Stimulated activated CD4-positive, alpha-beta T cell treated with anti-CD3 and anti-CD28 coated beads, Interleukin-12 subunit alpha, Interleukin-12 subunit beta, amount 100 ng/mL, for 48 hours (primary cell): ENCODE measurements at places on chromosomes 12 and 14.

- no peak for DNase-seq
Measured at GRCh38 chr14:87999277-87999676, 5.7 kb upstream of the GPR65 start.

GRCh38 chr14:73935666-73936065 is 14.2 kb downstream of the FAM161B start:
- DNase-seq, result no peak

DNA sequence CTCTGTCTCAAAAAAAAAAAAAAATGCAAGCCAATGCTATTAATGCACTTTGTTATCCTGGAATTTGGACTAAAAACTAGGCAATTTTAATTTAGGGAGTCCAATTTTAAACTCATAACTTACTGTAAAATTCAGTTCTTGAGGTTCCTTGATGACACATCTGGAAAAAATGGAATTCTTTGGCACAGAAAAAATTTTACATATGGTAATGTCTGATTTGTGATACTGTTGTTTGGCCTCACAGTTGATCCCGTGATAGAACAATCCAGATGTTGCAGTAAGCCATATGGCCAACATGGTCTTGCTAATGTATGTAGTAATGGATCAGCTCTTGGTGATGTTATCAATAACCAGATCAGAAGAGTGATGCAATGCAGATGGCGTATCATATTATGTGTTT is 1089.8 kb downstream of the FLRT2 start:
- DNase-seq, result no peak

DNA sequence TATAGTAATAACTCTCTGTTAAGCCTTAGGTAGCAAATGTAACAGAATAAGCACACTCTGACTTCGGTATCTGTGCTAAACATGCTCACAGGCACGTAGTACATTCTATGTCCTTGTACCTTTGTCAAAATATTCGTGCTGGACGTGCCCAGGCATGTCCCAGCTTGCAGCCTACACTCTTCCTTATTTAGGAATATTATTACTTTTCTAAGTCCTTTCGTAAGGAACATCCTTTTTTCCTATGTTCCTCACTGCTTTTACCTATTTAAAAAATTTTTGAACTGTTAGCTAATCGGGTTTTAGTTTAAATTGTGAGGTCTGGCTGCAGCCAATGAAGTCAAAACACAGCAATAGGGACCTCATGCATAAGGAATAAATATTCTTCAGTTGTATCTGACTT is 24.1 kb upstream of the UBC start:
- DNase-seq, result no peak

GRCh38 chr12:110677206-110677911 is 11.6 kb downstream of the HVCN1 start:
- no peak for DNase-seq

- no peak for DNase-seq
Measured at GRCh38 chr14:74301594-74302151, 1.1 kb downstream of the ABCD4 start.

- no peak for DNase-seq
Measured at GRCh38 chr12:100473716-100474150, at the start of gene NR1H4. TSS of gene NR1H4 (plus strand) at chr12:100473866. CDS start at chr12:100493324, 19,458 bp downstream.

DNA sequence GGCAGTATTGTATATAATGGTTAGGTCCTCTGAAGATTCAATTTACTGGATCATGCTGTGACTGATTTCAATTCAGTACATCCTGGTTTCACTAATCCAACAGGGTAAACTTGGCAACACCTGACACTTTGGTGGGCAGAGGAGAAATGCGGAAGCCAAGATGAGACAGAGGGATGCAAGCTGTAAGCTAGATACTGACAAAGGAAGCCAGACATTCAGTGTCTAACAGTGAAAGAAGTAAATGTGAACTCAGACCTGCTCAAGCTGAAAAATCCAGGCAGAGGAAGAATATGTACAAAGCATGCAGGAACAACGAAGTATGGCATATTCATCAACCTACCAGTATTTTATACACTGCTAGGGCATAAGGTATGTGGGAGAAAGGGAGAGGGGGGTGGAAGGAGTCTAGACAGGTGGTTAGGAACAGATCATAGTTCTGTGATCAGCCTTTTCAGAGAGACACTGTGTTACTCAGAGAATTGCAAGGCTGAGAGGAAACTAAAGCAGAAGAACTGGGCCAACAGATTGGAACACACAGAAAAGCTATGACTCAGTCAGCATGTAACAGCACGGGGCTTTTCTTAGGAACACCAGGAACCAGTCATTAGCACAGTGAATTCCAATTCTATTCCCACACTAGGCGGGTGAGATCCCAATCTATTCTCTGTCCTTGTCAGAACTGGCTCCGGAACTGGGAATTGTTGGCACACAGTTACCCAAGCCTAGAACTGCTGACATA is 40.3 kb downstream of the NELL2 start:
- no peak for DNase-seq

GRCh38 chr12:67161322-67161918 is 107.7 kb upstream of the CAND1 start:
- DNase-seq, result peak; percentile 25

DNA sequence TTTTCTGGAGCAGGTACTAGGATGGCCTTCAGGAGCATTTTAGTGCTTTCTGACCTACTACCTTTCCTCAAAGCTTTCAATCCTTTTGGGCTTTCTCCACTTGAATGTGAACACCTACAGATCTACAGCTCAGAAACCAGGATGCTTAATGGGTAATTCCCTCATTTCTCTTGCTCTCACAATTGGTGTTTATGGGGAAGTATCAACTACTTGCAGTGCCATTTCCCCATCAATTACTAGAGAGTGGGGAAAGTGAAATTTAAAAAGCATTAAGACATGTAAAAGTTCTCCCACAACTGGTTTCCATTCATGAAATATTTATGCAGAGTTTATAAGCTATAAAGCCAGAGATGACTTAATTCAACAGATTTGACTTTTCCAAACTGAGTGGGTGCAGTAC is 2.1 kb upstream of the YY1 start:
- no peak for DNase-seq

DNA sequence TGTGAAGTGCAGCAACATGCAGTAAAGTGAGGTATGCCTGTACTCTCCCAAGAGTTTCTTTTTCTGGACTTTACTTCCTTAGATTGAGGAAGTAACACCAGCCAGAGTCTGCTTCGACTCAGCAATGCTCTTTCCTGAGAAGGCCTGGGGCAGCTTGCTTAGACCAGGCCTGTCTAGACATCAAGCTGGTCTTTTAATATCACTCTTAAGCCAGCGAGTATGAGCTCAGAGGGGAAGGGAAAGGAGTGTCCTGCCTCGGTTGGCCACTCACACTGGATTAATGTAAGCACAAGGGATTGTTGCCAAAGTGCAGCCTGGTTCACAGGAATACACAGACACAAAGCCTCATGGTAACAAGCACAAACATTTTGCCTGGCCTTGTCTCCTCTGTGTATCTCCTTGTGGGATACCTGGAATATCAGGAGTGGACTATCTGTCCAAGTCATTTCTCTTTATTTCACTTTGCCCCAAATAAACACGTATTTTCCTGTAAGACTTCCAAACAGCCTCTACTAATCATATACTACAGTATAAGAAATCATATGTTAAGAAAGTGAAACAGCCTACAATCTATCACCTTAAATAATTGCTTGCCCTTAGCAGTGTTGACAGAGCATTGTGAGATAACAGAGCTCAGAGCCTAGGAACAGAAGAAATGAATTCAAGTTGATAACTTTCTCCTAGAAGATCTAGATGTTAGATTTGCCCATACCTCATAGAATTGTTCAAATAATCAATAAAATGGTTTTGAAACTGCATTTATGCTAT is 121.2 kb upstream of the DAAM1 start:
- no peak for DNase-seq

DNA sequence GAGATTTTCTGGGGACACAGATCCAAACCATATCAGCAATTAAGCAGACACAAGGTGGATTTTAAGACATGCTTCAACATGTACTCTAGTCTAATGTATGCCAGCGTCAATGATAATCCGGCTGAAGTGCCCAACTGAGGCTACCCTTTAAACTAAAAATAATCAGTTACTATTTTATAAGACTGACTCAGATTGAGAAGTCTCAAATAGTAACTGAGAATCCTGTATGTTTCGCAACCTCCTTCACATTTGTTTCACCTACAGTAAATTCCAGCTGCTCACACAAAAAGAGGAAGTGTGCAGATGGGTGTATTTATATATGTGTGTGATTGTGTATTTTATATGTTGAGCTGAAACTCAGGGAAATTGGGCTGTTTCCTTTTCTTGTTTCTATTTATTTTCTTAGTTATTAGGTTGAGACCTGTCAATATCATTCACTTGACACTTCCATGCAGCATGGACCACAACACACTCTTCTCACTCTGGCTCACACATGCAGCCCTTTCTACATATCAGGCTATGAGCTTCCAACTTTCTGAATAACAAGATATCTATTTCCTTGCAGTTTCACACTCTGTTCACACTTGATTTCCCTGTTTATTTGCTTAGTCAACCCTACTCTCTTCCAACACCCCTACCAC is 1224.9 kb upstream of the TMEM132C start:
- DNase-seq, result no peak

- peak; percentile 17 for DNase-seq
Measured at GRCh38 chr12:49903700-49904423, at the start of gene FAIM2. TSS of gene FAIM2 (minus strand) at chr12:49903900. CDS start at chr12:49903792, 108 bp downstream.

DNA sequence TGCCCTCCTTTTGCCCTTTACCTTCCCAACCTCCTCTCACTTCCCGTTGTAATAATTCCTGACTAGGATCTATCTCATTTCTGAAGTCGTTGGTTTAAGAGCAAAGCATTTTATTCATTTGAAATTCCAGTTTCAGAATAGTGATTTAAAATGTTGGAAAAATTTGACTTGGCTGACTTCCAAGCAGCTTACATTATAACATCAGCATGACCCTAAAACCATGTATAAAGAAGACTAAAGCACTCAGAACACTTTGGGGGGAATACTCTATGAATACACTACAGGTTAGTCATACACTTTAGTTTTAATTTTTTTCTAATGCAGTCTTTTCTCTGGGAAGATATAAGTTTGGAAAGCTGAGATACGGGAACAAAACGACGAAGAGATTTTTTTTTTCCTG is 161.1 kb downstream of the BTG1 start:
- DNase-seq, result no peak

- no peak for DNase-seq
Measured at GRCh38 chr12:67813456-67813904, 164.9 kb downstream of the DYRK2 start.

GRCh38 chr14:31000629-31001338 is 24.7 kb upstream of the AP4S1 start:
- DNase-seq, result no peak

- no peak for DNase-seq
Measured at GRCh38 chr12:77437206-77437605, 371.8 kb upstream of the E2F7 start.

DNA sequence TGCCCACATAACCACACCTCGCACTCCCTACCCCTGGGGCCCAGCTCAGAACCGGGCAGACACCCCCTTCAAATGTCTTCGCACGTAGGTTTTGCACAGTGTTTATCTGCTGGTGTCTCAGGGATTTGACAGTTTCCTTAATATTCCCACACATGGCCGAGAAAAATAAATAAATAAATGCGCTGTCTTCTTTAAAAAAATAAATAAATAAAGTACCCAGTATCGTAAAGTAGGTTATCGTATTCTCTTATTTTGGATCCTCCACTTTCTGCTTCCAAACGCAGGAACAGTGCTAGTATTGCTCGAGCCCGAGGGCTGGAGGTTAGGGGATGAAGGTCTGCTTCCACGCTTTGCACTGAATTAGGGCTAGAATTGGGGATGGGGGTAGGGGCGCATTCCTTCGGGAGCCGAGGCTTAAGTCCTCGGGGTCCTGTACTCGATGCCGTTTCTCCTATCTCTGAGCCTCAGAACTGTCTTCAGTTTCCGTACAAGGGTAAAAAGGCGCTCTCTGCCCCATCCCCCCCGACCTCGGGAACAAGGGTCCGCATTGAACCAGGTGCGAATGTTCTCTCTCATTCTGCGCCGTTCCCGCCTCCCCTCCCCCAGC is 710 bp upstream of the FOS start:
- DNase-seq, result no peak

DNA sequence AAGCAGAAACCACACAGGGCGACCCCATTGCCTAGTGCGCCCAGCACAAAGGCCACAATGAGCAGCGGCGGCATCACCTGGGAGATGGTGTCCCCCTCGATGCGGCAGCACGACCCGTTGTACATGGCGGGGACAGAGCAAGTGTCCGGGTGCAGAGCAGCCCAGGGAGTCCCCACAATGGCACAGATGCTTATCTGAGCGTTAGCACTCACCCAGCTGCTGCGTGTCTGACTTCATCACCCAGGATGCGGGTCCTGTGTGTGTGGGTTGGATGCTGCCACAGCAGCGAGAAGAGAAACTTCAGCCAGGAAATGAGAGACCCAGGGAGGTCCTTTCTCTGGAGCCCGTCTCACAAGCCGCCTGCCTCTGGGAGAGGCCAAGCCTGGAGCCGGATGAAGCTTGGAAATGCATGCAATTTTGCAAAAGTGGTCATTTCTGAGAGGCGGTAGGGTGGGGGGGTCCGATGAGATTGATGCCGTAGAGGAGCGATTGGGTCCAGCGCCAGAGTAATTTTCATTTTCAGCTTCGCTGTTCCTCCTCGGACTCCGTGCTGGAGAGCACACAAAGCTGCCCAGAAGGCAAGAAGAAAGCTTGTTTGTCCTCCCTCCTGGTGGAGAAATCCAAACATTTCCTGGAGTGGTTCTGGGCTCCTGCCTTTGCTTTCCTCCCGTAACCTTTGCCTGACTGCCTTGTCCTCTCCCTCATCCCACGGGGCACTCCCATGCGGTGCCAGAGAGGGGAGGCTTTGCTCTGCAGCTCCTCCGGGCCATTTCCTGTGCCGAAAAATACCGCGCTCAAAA is at the start of gene HCAR1:
TSS of gene HCAR1 (minus strand) at position 630 of the 800 bp plus-strand sequence. CDS start at position 125, 505 bp downstream.
- DNase-seq, result peak; percentile 51

DNA sequence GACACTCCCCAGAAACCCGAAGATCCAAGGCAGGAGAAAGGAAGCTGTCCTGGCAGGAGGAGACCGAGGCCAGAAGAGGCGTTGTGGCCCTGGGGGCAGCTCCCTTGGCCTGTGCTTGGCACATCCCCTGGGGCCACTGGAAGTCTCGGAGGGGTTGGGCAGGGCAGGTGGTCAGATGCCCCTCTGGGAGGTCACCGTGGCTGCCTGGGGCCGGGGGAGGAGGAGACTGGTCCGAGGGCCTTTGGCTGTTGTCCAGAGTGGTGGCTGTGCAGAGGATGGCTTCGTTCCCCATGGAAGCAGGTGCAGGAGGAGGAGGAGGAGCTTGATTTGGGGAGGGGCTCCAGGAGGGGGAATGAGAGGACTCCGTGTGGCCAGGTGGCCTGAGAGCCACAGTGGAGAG is 3.3 kb upstream of the NUDT14 start:
- DNase-seq, result no peak

- DNase-seq, result peak; percentile 64
Measured at GRCh38 chr12:6285063-6285477, 25.4 kb upstream of the PLEKHG6 start.

GRCh38 chr12:54629925-54630324 is 4.8 kb downstream of the LACRT start:
- no peak for DNase-seq

GRCh38 chr12:51349026-51349425 is 2.5 kb upstream of the CELA1 start:
- DNase-seq, result no peak

DNA sequence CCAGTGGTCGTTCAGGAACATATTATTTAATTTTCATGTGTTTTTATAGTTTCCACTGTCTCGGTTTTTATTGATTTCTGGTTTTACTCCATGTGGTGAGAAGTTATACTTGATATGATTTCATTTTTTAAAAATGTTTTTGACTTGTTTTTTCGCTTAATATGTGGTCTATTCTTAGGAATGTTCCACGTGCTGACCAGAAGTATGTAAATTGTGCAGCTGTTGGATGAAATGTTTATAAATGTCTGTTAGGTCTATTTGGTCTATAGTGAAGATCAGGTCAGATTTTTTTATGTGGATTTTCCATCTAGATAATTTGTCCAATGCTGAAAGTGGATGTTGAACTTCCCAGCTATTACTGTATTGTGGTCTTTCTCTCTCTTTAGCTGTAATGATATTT is 433.8 kb upstream of the MIS18BP1 start:
- DNase-seq, result no peak
